NCI-H1105 treated with DMSO at 0.1 percent for 48 hours (cell line): ENCODE measurements at places on chromosomes 1 and 21.

GRCh38 chr1:17671741-17672140 is 83.4 kb upstream of the ACTL8 start:
- DNase-seq: no peak

GRCh38 chr1:162059721-162060120 is 9.8 kb upstream of the NOS1AP start:
- DNase-seq: no peak

- DNase-seq: no peak
These were observed 73.2 kb upstream of the TRAPPC10 start for GRCh38 chr21:43938751-43939442.

DNA sequence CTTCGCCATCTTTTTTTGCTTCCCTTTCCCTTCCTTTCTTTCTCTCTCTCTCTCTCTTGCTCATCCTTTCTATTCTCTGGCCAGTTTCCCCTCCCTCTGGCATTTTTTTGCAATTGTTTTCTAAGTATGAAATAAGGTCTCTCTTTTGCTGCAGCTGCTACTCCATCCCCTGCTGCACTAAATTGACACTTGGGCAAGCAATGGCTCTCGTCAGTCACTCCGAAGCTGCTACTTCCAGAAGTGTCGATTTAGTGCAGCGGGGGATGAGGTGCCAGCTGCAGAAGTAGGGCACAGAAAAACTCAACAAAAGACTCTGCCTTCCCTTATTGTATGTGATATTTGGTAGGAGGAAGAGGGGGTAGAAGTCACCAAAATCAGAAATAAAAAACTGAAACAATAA is 642.3 kb downstream of the RWDD3 start:
- no peak for DNase-seq

- DNase-seq: no peak
These were observed 51.1 kb downstream of the PHC2 start for GRCh38 chr1:33379631-33380354.

DNA sequence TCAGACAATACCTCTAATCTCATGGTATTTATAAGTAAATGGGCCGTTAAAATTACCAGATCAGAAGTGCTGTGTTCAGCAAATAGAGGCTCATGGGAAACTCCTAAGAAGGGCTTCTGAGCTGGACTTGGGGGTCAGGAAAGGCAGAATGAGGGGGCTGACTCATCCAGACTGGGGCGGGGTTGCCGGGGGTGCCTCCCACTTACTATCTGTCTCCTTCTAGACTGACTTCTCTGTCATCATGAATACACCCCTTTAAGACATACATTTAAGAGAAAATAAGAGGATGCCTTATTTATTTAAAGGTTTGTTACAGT is 96.0 kb upstream of the ERRFI1 start:
- DNase-seq: no peak

DNA sequence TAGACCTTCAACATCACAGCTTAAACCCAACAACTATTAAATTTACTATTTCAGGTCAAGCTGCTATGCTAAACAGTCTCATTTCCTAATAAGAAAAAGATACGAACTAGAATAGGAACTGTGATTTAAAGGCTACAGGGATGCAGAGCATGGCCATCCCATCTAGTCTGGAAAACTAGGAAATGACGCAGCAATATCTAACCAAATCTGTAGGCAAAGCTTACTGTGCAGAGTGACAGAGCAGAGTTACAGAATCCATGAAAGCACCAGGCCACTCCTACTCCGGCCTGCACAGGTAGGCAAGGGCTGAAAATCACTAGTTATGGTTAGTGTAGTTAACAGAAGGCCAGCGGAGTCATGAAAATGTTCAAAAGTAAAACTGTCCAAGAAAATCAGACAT is 2.1 kb downstream of the HLCS start:
- no peak for DNase-seq

- DNase-seq: no peak
These were observed 475.1 kb upstream of the VAMP3 start for GRCh38 chr1:7295946-7296345.

- DNase-seq: no peak
These were observed 1.0 kb downstream of the CELA2B start for GRCh38 chr1:15476927-15477326.

GRCh38 chr1:15760520-15761211 is 2.1 kb downstream of the FBLIM1 start:
- no peak for DNase-seq

GRCh38 chr1:223244366-223245103 is 101.5 kb upstream of the TLR5 start:
- DNase-seq: no peak

DNA sequence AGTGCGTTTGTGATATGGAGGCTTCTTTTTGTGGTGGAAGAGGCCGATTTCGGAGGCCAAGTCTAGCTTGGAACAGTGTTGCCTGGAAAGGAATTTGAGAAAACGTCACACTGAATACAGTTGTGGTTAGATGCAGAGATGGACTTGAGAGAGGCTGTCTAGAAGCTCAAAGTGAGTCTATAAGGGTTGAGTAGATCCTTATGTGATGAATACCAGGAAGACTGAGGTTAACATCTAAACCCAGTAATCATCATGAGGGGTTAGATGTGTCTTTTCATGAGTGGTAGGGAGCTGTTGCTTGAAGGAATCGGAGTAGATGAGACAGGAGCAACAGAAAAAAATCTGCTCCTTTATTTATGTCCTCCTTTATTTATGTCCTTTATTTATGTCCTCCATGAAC is 114.6 kb upstream of the IVNS1ABP start:
- no peak for DNase-seq

DNA sequence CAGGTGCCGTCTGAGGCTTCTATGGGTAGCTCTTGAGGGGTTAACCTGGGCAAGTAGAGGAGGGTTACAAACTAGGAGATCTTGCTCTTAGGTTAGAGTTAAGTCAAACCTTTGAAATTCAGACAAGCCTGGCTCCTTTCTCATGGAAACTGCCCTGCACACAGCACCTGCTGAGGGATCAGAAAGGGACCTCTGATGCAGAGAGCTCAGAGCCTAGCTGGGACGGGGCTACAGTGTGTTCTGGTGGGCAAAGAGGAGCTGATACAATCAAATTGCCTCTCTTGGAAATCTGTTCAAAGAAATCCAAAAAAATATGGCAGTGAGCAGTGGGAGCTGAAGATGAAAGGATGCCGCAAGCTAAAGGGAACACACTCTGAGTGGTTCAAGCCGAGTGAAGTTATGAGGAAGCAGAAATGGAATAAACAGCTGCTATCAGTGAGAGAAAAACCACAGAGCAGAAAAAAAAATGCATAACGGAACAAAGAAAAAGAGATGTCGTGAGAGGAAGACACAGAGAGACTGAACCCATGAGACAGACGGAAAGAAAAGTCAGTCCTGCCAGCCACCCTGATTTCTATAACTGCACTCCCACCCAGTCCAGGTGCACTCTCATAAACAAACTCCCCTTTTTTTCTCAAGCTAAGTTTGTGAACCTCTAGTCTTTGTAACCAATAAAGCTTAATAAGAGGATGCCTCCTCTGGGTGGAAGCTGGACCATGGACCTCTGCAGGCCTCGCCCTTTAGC is 26.6 kb downstream of the PAFAH2 start:
- DNase-seq: no peak

DNA sequence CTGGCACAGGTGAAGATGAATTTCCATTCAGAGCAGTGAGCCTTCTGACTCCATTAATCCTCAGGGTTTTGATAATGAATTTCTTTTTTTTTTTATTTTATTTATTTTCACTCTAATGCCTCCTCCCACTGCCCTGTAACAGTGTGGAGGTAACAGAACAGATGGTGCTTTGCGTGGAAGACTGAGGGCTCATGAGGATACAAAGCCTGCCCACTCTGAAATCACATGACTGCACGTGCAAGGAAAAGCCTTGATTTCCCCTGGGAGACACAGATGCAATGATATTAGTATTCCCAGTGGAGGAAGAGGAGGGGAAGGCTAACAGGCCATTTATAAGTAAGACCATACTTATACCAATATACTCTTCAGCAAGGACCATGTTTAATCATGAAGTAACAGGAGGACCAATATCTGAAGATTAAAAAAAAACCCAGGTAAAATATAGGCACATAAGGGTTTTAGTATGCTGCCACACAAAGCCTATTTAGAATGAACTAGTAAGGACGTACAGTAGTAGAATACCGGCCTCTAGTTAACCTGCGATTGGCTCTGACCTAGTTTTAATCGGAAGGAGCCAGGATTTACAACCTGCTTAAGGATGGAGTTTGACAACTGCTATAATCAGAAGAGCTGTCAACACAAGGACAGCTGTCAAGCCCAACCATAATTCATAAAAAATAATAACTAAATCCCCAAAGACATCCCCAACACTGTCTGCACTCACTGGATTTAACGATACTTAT is 69.6 kb downstream of the LHX4 start:
- no peak for DNase-seq
